GM13976 (cell line): ENCODE measurements at places on chromosomes 5 and 9.

DNA sequence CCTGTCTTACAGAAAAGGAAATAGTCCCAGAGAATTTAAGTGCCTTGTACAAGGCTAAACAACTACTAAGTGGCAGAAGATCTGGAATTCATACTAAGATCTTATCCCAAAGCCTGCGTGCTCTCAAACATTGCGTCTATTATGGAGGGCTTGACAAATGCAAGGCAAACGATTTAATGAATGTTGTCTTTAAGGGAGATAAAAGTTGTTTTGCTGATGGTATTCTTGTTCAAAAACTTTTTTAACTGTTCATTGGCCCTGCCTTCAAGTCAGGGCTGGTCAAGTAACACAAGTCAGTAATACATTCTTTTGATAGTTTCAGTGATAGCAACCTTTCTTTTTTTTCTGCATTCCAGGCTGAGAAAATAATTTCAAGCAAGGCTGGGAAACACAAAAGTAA, 1.7 kb upstream of the SLC38A9 start:
- no peak for DNase-seq

- DNase-seq, result peak; percentile 27
Observed at GRCh38 chr5:108720391-108720790, 27.3 kb upstream of the FER start.

DNA sequence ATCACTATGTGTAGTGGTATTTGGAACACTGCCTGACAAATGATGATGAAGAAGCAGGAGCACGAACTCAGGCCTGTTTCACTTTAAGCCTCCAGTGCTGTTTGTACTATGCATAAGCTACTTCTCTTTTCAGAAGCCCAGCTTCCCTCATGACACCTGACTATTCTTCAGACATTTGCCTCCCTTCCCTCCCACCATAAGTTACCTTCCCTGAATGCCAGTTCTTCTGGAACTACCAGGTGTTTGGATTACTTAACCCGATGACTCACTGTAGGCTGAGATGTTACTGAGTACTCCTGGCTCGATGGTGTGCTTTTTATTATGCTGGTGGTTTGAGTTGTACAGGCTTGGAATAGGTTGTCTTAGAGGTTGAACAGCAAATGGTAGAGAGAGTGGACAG, 180.0 kb downstream of the SPATA31D1 start:
- DNase-seq, result no peak

GRCh38 chr5:128539038-128539429, 989 bp upstream of the FBN2 start:
- DNase-seq, result no peak

DNA sequence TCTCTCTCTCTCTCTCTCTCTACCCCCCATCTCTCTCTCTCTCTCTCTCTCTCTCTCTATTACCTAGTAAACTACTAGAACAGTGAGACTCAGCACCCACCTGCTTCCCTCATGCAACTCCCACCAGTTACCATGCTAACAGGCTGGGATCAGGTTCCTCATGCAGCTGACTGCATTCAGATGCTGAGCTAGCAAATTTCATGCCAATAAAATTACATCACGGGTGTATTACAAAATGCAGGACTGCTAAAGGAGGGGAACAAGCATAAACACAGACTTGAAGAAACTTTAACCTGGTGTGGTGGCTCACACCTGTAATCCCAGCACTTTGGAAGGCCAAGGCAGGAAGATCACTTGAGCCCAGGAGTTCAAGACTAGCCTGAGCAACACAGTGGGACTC, 76.0 kb downstream of the CEMIP2 start:
- no peak for DNase-seq

DNA sequence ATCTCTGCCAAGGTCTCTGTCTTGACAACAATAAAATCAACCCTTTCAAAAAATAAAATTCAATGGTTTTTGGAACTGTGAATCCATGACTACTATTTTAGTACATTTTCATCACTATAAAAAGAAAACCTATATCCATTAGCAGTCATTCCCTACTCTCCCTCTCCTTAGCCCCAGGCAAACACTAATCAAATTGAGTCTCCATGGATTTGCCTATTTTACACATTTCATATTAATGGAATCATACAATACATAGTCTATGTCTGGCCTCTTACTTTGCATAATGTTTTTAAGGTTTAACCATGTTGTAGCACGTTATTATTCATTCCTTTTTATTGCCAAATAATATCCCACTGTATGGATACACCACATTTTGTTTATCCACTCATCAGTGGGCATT, 24.1 kb downstream of the RIGI start:
- DNase-seq, result no peak

DNA sequence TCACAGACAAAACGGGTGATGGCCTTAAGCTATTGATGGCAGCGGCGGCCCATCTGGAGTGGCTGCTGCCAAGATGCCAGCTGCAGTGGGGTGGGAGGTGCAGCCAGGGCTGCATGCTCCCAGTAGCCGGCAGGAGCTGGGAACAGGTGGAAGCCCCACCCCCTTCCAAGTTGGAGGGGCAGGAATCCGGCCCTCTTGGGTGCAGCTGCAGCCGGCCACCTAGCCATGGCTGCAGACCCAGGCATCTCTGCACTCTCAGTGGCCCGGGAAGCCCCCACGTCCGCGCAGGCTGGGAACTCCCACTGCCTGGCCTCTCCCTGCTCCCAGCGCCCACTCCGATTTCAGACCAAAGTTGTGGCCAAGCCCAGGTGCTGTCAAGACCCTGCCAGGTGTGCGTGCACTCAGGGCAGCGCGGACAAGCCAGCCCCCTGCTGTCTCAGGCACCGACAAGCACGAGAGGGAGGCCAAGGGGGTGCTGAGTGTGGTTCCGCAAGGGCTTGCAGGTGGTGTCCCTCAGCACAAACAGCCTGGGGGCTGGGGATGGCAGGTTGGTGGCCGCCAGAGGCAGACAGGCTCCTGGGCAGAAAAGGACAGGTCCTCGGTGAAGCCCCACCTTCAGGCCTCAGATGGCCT, 115.1 kb upstream of the TSLP start:
- no peak for DNase-seq

DNA sequence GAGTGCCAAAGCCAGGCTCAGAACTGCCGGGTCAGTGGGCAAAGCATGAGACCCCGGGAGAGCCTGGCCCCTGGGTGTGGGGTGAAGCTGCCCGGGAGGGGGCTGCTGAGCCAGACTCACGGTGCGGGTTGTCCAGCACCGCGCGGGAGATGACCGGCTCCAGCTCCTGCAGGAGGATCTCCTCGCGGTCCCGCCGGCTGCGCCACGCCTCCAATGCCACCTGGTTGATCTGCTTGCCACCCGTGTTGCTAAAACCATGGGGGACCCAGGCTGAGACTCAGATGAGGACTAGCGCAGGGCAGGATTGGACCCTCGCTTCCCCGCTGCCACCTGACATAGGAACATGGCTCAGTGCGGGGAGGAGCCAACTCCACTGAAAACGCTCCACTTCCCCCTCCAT, 2.6 kb downstream of the TOR2A start:
- no peak for DNase-seq

- no peak for DNase-seq
Observed at GRCh38 chr9:116476935-116477381, 210.1 kb upstream of the TRIM32 start.

DNA sequence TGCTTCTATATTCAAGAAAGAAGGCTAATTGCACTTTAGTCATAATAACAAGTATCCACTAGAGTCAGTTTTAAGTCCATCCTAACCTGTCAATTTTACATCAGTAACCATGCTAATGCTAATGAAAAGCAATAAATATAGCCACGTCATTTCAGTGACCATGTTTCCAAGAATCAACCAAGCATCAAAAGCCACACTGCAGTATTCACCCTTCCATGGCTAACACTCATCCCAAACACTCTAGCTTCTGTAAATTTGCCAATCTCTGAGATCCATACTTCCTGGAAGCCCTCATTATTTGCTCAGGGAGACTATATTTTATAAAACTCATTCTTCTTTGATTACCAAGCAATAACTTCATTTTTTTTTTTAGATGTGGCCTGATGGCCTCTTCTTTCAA, 712.0 kb downstream of the CETN3 start:
- DNase-seq, result no peak

DNA sequence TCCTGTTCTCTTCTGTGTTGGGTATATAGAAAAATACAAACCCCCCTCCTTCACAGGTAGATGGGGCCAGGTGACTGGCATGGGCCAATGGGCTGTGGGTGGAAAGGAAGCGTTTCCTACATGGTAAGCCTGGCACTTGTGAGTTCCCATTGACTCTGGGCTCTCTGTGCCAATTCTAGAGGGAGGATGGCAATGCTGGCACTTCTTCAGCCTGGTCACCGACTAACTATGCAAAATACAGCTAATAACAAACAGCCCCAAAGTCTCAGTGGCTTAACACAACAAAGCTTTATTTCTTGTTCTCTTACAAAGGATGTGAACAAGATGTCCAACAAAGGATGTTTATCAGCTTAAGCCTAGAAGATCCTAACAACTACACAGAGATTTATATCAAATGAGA, 258.1 kb downstream of the SYK start:
- no peak for DNase-seq

DNA sequence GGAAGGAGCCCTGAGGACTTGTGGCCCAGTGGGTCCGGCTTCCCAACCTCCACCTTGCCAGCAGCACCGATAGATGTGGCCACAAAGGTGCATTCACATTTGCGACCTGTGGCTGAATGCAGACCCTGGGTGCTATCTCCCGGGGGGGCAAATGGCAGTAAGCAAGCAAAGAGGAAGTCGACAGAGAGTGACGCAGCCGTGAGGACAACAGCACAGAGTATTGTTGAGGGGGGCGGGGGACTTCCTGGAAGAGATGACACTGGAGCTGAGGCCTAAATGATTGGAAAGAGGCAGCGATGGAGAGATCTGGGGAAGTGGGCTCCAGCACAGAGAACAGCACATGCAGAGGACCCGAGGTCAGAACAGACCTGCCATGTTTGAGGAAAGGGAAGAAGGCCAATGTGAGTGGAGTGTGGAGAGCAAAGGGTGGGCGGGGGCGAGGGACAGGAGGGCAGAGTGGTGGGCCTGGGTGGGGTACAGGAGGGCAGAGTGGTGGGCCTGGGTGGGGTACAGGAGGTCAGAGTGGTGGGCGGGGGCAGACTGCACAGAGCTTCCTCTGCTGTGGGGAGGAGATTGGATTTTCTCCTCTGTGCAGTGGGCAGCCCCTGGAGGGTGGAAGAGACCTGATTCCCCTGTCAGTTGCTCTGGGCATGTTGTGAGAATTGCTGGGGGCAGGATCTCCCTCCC, 42.6 kb downstream of the ADAMTS2 start:
- no peak for DNase-seq

GRCh38 chr9:79501546-79501945, 70.2 kb upstream of the TLE4 start:
- DNase-seq, result no peak

- no peak for DNase-seq
Observed at GRCh38 chr5:50958852-50959457, 292.5 kb downstream of the PARP8 start.
